ENCODE measurements at places on chromosomes 7 and 10. TPM values are rescaled to one million over a fixed set of nuclear protein-coding genes. Genes with fewer than 3 reads are reported as not detected.

Gene ATOH7
- total RNA-seq = 0.28 TPM

Gene ZNF853
- 0.19 TPM for total RNA-seq

Gene AGR3
- not detected for total RNA-seq

Gene FGFR2
- 0.19 TPM for total RNA-seq

Gene ANKRD7
- total RNA-seq = 0.19 TPM

Gene MRLN
- not detected for total RNA-seq

Gene OR13A1
- total RNA-seq = not detected

Gene PLPP4
- 15.0 TPM for total RNA-seq

Gene TYW1B
- 8.5 TPM for total RNA-seq

Gene CHRM2
- total RNA-seq = under 0.01 TPM

Gene PIK3CG
- total RNA-seq = 0.19 TPM

Gene AGAP5
- total RNA-seq = 2.1 TPM

Gene FAM131B
- 3.1 TPM for total RNA-seq

Gene SLC26A5
- total RNA-seq = not detected

Gene NPSR1
- total RNA-seq = not detected

Gene ASIC3
- total RNA-seq = under 0.01 TPM

Gene ELOVL3
- 0.19 TPM for total RNA-seq

Gene SYNPO2L
- under 0.01 TPM for total RNA-seq

Gene CYP26C1
- total RNA-seq = under 0.01 TPM

Gene INA
- total RNA-seq = 1.2 TPM

Gene ADAM22
- total RNA-seq = 0.28 TPM

Gene MYO1G
- total RNA-seq = under 0.01 TPM

Gene SUGCT
- total RNA-seq = 17.8 TPM

Gene DNA2
- total RNA-seq = 6.2 TPM

Gene DHTKD1
- total RNA-seq = 21.7 TPM

Gene OR2A1
- total RNA-seq = under 0.01 TPM

Gene PVRIG
- total RNA-seq = 0.19 TPM

Gene FAM25A
- not detected for total RNA-seq

Gene PAX2
- 0.38 TPM for total RNA-seq

Gene CNPY1
- not detected for total RNA-seq

Gene PSTK
- 6.7 TPM for total RNA-seq

Gene LIPF
- total RNA-seq = not detected

Gene LRIT1
- not detected for total RNA-seq

Gene KNDC1
- total RNA-seq = 0.85 TPM

Gene MEPCE
- total RNA-seq = 16.3 TPM

Gene FAM25G
- total RNA-seq = not detected

Gene NXPH1
- not detected for total RNA-seq

Gene ITPRIP
- 19.7 TPM for total RNA-seq

Gene SPDYE5
- total RNA-seq = not detected

Gene VWC2
- not detected for total RNA-seq

Gene DYNC1I1
- total RNA-seq = 2.3 TPM

Gene ZDHHC4
- 58.6 TPM for total RNA-seq

Gene ADIRF
- 69.4 TPM for total RNA-seq

Gene IFIT3
- total RNA-seq = 15.5 TPM

Gene LFNG
- 16.3 TPM for total RNA-seq

Gene CYP3A4
- not detected for total RNA-seq

Gene TCTN3
- total RNA-seq = 38.9 TPM

Measured in regular cardiac myocyte (primary cell).